Hematopoietic multipotent progenitor cell treated with erythropoietin and hydrocortisone succinate and interleukin-3 and kit ligand, for 8 days (in vitro differentiated cells): ENCODE measurements at places on chromosomes 7 and 10.

DNA sequence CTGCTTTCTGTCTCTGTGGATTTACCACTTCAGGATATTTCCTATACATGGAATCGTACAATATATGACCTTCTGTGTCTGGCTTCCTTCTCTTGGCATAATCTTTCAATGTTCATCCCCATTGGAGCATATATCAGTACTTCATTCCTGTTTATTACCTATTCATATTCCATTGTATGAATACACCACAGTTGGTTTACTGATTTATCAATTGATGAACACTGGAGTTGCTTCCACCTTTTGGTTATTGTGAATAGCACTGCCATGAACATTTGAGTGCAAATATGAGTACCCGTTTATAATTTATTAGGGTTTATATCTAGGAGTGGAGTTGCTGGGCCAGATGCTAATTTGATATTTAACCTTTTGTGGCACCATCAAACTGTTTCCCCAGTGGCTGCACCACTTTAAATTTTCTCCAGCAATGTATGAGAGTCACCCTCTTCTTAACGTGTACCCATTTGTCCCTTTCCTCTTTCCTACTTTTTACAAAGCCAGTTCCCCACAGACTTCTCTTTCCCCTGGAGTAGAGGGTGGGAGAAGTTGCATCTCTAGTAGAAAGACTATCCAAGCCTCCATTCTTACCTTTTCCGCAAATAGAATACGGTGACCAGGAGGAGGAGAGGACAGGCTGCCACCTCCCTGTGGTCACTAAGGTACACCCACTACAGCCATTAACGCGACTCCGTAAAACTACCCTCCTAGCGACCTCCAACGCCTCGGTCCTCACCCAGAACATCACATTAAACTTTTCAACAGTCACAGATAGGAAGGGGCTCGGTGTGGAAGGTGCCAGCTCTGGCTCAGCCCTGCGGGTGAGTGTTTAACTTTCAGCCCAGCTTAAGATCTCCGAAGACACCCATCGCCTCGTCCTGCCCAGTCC lies 25.6 kb downstream of the SCD start:
- DNase-seq: no peak

- DNase-seq: peak; percentile 6
Observed at GRCh38 chr10:29535012-29535777, 99.6 kb downstream of the SVIL start.

GRCh38 chr7:157527686-157528085 lies 190.9 kb downstream of the DNAJB6 start:
- DNase-seq: no peak

DNA sequence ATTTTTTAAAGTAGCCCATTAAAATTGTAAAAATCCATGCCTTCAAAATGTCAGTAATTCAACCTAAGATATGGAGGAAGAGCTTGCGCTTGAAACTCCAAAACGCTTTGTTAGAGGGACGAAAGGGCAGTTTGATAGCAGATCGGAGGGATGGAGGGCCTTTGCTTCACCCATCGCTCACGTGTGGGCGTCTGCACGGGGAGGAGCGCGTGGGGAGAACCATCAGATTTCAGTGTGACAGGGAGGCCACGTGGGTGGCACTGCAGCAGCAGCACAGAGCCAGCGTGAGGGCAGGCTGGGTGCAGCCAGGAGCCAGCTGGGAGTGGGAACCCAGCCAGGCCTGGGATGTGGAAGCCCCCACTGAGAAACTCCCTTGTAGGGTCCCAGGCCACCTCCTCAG lies 325.5 kb downstream of the PAXIP1 start:
- DNase-seq: no peak

GRCh38 chr7:134945691-134946090 lies 40.6 kb upstream of the AGBL3 start:
- DNase-seq: no peak

DNA sequence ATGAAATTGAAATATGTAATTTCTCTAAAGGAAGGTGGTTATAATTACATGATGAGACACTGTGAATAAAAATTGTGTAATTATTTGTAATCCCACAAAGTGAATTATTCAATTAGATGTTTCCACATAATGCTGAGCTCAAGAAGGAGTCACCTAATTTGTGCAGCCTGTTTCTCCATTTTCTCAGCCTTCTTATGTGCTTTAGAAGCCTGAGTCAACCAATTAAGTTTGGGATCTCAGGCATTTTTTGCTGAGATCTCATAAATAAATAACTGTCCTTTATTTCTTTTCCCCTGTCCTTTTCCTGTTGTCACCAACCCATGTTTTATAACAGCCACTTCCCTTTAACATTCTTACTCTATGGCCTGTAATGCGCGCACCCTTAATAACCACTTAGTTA lies 506.5 kb upstream of the SEMA3D start:
- DNase-seq: no peak

- no peak for DNase-seq
Observed at GRCh38 chr7:7212612-7213011, 30.3 kb downstream of the C1GALT1 start.

- no peak for DNase-seq
Observed at GRCh38 chr10:11754620-11755019, 12.4 kb downstream of the ECHDC3 start.

- peak; percentile 37 for DNase-seq
Observed at GRCh38 chr10:73247509-73248258, 629 bp upstream of the DNAJC9 start.

DNA sequence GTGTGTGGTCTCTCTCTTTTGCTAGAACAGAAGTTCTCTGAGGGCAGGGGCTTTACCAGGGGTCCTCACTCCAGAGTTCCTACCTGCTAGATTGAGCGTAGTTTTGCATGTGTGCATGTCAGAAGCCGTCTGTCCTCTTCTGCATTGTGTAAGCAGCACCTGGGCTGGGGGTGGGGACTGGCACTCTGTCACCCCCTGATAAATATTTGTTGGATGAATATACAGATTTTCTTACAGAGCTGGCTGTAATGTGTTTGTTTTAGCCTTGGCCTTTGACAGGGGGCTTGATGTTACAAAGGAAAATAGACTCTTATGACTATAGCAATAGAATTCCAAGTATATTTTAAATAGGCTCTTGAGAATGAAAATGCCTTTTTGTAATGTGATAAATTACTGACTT lies 46.6 kb downstream of the WDR37 start:
- no peak for DNase-seq

GRCh38 chr7:30738026-30738915 lies 13.7 kb upstream of the INMT start:
- DNase-seq: no peak

- no peak for DNase-seq
Observed at GRCh38 chr10:126519992-126520391, 131.7 kb upstream of the ADAM12 start.

- DNase-seq: no peak
Observed at GRCh38 chr10:89348481-89348880, 20.7 kb downstream of the IFIT3 start.

- no peak for DNase-seq
Observed at GRCh38 chr7:40839881-40840280, 705.1 kb downstream of the SUGCT start.

DNA sequence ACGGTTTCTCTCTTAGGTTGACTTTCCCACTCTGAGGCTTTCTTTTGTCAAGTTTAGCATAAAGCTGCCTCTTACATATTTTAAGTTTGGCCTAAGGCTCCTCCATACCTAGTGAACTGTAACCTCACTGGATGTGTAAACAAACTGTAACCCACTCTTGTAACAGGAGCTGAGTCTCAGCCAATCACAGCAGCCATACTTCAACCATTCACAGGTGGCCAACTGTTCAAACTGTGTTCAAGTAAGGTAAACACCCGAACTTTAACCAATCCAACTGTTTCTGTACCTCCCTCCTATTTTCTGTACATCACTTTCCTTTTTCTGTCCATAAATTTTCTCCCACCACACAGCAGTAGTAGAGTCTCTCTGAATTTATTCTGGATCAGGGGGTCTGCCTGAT lies 7.7 kb upstream of the NRBF2 start:
- DNase-seq: no peak

- no peak for DNase-seq
Observed at GRCh38 chr7:44667190-44667589, 60.8 kb downstream of the OGDH start.

GRCh38 chr10:6619660-6620059 lies 39.6 kb upstream of the PRKCQ start:
- DNase-seq: no peak

DNA sequence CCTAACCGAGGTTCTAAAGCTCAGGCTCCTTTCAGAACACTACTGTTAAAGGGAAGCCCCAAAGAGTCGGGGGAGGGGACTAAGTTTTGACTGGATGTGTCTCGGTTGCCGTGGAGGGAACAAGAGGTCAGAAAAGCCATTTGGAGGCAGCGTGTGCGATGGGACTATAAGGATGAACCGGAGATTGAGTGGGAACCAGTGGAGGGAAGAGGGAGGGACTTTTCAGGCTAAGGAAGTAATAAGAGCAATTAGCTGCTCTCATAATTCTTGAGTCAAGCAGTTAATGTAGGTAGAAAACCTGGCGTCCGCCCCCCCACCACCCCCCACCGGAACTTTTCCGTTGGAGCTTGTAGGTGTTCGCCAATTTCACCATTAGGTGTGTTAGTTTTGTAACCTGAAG lies 491 bp upstream of the AKAP9 start:
- peak; percentile 56 for DNase-seq

DNA sequence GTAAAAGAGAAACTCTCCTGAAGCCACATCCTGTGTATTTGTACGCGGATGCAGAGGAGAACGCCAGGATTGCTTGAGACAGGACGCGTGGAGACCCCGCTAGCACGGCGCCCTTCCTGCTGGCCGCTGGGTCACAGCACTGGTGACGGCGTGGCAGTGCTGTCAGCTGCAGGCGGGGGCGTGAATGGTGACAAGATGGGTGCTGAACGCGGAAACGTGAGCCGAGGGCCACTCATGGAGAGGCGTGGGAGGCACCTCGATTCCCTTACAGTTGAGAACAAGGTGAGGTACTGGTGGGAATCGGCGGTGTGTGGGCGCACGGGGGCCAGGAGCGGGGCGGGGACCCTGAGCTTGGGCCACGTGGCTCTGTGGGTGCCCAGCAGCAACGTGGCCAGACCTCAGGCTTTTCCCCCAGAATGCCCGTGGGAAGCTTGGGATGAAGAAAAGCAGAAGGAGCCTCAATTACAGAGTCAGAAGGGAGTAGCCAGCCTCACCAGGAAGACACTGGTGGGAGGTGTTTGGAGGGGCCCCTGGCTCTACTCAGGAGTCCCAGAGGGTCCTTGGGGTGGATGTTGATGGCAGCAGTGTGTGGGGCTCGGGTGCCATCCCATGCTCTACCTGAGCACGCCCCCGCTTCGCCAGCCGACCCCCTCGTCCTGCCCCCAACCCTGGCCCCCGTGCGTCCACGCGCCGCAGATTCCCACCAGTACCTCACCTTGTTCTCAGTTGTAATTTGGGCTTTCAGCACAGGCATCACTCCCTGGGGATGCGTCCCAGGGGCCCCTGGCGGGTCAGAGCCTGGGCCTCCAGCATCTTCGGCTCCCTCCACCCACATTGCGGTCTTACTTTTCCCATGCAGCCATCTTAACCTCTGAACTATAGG lies 208.4 kb upstream of the TCERG1L start:
- no peak for DNase-seq

GRCh38 chr7:5567790-5568189 lies 144.2 kb upstream of the TNRC18 start:
- DNase-seq: peak; percentile 43

DNA sequence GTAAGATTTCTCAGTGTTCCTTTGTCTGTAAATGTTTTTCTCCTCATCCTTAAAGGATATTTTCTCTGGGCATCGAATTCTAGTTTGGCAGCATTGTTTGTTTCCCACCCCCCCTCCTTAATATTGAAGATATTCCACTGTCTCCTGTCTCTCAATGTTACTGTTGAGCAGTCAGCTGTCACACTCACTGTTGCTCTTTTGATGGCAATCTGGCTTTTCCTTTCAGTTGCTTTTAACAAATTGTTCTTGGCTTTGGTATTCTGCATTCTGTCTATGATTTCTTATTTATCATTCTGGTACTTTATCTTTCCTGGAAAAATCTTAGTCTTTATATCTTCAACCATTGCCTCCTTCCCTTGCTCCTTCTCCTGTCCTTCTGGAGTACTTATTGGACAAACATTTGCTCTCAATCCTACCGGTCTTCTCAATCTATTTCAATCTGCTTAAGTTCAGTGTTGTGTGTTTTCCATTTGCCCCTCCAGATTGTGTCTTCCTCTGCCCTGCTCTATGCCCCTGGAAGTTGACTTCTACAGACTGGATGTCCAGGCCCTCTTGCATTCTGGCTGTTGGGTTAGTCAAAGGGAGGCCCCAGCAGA lies 9.3 kb upstream of the GTPBP4 start:
- no peak for DNase-seq

- no peak for DNase-seq
Observed at GRCh38 chr10:4241724-4242345, 456.8 kb upstream of the KLF6 start.
